ENCODE measurements at places on chromosomes 2 and 18.

DNA sequence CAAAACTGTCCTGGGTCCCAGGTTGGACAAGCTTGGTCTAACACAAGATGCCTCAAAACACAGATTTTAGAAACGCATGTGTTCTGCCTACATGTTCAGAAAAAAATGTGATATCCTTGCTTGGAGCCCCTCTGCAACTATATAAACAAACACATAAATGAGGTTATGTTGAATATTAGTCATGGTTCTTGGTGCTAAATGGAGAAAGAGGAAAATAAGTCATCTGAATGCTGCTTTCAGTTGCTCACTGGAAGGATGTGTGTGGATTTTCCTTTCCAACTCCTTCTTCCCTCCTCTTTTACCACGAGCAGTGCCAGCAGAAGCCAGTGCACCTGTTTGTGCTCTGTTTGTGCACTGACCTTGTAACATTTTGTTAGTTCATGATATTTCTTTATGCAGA, 85.3 kb downstream of the PIEZO2 start:
- no peak for DNase-seq

GRCh38 chr2:21981127-21981526, 857.4 kb downstream of the TDRD15 start:
- DNase-seq = no peak

DNA sequence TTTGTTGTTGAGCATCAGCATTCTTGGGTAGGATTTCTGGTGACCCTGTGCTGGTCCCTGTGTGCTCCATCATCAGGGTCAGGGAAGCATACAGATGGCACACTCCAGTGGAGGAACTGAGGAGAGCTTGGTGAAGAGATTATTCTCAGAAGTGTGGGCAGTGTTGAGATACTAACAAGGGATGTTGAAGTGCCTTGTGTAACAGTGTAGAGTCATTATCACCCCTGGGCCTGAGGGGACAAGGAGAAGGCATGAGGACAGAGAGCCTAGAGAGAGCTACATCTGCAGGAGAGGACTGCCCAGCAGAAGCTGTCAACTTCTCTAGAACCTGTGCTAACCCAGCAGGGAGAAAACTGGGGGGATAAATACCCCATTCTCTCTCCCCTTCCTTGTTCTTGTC, 189.0 kb downstream of the PLCL1 start:
- no peak for DNase-seq

- no peak for DNase-seq
Measured at GRCh38 chr18:37779220-37779619, 213.6 kb upstream of the CELF4 start.

DNA sequence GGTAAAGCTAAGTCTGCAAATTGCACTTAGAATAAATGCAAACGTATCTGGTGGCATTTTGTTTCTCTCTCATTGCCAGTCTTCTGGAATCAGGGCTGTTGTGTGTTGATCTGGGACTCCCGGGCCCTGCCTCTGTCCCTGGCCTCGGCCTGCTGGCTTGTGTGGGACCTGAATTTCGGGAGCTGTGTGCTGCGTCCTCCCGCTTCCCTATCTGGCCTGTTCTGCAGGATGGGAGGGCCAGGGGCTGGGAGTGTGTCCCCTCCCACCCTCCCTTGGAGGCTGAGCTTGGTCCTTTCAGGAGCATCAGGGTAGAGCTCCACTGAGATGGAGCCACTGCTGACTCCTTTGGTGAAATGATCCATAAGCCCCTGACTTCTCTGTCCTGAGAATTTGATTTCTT, 118.5 kb downstream of the ACKR3 start:
- no peak for DNase-seq

DNA sequence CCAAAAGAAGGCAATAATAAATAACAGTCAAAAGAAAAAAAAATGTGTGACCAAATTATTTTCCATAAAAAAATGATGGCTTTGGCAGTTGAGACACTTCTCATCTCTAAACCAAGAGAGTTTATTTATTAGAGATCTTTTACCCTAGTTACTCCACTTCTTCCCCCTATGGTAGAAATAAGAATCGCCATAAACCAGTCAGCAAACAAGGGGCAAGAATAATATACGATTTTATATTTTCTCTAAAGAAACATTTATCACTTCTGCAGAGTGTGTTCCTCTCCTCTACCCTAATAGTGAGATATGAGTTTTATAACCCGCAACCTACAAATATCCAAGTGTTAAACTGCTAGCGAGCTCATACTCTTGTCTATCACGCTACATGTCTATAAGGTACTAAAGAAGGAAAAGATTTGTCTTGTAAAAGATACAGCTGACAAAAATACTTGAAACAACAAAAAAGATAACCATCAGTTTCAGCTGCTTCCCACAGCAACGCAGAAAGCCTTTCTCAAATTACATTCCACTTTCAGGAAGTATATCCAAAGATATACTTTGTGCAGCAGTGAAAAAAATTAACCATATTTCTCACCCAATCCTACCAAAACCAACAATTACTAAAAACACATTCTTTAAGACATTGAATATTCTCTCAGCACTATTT, 2.3 kb downstream of the RNF103 start:
- DNase-seq = no peak

- DNase-seq = no peak
Measured at GRCh38 chr2:127776122-127776780, 34.7 kb downstream of the WDR33 start.

DNA sequence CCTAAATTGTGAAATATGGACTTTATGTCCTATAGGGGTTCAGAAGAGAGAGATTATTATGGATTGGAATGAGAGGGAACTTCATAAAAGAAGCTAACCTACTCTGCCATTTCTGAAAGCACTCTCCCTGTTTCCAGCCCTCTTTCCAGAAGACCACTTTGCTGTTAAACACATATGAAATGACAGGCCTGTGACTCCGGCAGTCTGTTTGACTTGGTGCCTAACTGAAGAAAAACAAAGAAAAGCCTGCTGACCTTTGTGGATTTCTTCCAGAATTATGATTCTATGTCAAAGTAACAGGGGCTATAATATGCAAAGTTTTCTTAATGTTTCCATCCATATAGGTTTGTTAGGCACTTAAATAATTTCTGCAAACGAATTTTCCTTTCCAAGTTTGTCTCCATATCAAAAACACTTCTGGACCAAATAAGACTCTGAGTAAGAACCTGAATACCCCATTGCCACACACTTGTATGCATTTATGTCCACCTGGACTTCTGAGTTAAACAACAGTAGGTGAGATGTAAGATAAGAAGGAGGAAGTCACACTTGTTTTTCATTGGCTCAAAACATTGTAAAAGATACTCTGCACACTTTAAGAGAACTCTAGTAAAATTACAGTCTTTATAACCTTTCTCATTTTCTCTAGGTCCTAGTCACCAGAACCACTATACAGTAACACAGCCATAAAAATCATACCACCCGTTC, 111.7 kb downstream of the PIEZO2 start:
- DNase-seq = no peak

GRCh38 chr2:240402566-240403272, 32.7 kb upstream of the GPC1 start:
- no peak for DNase-seq

DNA sequence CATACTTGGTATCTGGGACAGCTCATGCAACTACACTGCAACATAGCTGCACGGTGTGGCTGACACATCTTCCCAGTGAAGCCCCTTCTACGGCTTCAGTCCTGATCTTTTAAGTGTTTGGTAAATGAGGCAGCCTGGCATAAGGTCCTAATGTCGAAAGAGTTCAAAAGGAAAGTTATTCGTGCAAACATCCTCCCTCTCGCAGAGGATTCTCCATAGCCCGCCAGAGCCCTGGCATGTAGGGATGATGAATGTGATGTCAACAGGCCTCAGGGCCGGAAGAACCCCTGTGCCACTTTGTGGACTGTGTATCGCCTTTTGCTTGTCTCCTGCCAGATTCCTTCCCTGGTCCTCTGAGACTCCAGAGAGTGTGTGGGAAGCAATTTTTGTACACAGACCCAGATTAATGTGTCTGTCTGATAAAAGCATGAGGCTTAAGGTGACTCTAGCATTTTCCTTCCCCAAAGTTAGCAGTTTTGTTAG, 88.5 kb downstream of the SOCS6 start:
- no peak for DNase-seq

- no peak for DNase-seq
Measured at GRCh38 chr18:26307161-26307773, 81.0 kb downstream of the TAF4B start.

- DNase-seq = no peak
Measured at GRCh38 chr2:101971836-101972235, 19.9 kb upstream of the IL1R2 start.

DNA sequence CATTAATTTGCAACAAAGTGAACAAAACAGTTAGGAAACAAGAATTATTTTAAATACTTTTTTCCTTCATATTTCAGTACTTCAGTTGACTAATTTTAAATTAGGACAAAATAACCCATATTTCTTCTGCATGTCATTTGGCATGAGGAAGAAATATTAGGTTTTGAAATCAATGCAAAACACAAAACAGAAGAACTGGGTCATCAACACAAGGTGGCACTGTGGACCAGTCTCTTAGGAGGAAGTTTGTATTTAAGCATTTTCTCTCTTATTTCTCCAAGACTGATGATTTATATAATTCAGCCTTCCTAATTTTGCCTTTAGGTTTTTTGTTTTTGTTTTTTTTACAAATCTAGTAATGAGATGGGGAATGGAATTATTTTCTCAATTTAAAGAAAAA, 352.8 kb upstream of the KCNH7 start:
- DNase-seq = no peak

DNA sequence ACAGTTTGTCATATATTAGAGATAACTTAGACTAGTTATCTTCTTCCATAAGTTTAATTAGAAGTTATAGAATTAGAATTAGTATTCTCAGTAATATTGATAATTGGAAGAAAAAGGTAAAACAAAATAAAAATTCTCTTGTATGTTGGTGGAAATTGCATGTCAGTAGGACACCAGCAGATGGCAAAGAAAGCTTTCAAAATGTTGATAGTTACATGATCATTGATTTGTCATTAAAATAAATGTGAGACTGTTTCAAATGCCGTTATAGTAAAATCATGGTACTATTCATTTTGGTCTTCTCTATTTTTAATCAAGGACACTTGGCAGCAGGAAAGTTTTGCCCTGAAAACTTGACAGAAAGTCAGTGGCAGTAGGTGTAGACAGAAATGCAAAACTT, 270.2 kb downstream of the TGIF1 start:
- no peak for DNase-seq

DNA sequence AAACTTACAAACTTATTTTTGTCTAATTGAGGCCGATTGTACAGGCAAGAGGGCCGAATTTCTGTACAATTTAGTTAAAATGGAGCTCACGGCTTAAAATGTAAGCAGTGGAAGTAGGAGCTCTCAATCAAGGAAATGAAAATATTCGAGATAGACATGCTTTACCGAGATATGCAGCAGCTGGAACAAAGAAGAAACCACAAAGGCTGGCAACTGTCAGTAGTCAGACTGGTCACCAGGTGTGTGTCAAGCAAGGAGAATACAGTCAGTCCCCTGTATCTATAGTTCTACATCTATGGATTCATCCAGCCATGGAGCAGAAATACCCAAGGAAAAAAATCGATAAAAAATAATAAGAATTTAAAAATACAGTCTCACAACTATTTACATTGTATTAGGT, 122.6 kb downstream of the WDSUB1 start:
- DNase-seq = no peak

DNA sequence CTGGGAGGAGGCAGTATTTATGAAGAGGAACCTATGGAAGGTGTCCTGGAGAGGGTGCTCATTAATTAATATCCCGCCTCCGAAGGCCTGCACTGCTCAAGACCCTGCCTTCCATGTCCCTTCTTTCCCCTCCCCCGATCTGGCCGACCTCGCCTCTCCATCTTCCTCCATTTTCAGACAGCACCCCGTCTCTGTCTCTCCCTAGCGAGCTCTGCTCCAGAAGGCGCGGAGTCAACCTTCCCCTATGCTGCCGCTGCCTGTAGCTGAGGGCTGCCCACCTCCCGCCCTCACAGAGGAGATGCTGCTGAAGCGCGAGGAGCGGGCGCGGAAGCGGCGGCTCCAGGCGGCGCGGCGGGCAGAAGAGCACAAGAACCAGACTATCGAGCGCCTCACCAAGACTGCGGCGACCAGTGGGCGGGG, 1.1 kb upstream of the WBP1 start:
- no peak for DNase-seq

DNA sequence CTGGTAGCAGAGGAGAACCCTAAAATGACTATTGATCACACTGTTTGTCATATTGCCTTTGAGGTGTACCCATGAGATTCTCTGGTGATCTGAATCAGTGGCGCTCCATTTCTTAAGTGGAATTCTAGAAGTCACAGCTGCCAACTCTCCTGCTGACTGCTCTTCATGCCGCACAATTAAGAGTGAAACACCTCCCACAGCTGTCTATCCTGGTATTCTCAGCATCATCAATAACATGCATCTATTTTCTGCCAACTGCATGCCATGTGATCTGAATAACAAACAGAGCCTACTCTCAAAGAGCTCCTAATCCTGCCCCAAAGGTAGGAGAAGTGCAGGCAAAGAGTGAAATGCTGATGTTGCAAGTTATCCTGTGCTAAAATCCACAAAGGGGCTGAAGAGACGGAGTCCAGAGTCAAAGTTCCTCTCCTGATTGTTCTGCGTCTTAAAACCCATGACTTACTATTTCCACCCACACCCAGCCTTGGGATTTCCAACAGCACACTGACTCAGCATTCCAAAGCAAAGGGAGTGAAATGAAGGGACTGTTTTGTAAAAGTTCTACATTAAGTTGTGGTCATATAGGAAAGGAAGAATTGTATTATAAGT, 13.7 kb upstream of the DAPL1 start:
- no peak for DNase-seq

GRCh38 chr18:3775996-3776395, 326.0 kb downstream of the TGIF1 start:
- no peak for DNase-seq

GRCh38 chr2:66854298-66854697, 419.4 kb downstream of the MEIS1 start:
- DNase-seq = no peak

GRCh38 chr2:150023044-150023443, 435.5 kb upstream of the MMADHC start:
- no peak for DNase-seq

- DNase-seq = no peak
Measured at GRCh38 chr2:211745295-211746097, 793.1 kb downstream of the ERBB4 start.
